ENCODE measurements at places on chromosomes 5 and 9.

- no peak for DNase-seq
Measured at GRCh38 chr5:169534311-169534880, 49.2 kb upstream of the SPDL1 start.

DNA sequence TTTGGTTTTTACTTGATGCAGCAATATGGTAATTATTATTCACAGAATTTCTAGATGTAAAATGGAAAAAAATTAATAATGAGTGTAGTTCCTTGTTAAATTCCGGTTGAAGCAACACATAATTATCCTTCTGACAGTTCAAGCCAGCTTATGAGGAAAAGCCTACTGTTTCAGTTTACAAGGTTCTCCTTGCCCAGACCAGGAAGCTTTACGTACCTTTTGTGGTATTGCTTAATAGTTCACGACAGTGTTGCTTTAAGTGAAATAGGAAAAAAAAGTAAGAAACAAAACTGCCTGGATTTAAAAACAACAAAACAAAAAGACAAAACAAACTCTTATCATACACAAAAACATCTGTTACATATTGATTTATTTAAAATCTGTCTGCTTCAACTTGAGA lies 547.3 kb upstream of the C9orf72 start:
- no peak for DNase-seq

DNA sequence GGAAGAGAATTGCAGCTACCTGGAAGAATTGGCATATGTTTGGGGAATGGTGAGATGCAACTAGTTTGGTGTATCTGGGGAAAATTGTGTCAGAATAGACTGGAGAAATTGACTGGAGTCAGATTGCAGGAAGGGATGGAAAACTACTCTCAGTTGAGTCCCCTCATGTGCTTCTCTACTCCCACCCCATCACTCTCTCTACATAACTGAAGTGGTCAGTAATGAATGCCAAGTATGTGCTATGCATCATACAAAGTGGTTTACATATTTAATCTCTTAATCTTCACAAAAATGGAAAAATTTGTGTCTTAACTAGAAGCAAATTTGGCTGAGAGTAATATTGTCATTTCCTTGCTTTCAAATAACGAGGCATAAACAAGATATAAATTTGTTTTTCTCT lies 146.4 kb upstream of the TNC start:
- DNase-seq, result no peak

- no peak for DNase-seq
Measured at GRCh38 chr9:18585996-18586395, 112.0 kb downstream of the ADAMTSL1 start.

GRCh38 chr9:37998881-37999587 lies 70.0 kb downstream of the SHB start:
- no peak for DNase-seq

GRCh38 chr5:132484391-132484725 lies 6.2 kb downstream of the IRF1 start:
- no peak for DNase-seq

- no peak for DNase-seq
Measured at GRCh38 chr5:88298425-88298824, 29.8 kb upstream of the TMEM161B start.

DNA sequence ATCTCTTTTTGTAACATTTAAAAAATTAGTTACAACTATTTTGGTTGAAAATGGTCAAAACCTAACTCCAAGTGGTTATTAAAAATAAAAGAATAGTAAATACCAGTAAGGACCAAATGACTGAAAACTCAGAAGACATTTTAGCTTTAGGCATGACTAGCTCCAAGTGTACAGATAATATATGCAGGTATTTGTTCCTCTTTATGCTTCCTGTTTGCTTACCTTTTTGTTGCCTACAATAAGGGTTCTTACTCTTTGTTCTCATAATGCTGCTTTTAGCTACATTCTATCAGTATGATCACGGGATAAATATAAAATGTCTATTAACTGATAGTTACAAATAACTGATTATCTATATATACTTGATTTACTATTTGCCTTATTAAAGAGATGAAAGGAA lies 259.6 kb downstream of the CDH12 start:
- no peak for DNase-seq

GRCh38 chr5:74685979-74686631 lies 1.1 kb downstream of the HEXB start:
- no peak for DNase-seq

DNA sequence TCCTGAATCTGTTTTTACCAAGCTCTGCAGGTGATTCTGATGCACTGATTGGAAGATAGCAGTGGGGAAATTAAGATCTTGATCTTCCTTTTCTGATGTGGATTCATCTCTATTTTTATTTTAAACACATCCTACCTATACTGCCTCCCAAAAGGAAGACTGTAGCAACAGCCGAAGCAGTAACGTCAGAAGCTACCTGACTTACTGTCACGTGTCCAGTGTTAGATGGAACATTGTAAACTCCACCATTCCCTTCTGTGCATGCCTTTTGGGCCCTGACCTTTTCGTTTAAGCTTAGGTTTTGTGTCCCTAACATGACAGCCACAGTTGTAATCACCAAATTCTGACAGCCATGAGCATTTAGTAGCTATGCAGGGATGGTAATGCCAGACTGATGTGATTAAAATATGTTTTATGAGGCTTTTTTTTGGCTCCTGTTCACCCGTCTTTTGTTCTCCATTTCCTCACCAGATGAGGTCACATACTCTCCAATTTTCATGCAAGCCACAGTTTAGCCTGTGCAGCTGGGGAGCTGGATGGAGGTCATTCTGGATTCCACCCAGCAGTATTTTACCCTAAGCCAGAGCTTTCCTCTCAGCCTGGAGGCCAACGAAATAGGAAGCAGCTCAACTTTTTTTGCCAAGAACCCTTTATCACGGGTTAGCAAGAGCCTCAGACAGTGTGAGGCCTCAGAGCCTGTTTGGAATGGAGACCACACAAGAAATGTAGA lies 15.6 kb upstream of the FOXD1 start:
- no peak for DNase-seq

DNA sequence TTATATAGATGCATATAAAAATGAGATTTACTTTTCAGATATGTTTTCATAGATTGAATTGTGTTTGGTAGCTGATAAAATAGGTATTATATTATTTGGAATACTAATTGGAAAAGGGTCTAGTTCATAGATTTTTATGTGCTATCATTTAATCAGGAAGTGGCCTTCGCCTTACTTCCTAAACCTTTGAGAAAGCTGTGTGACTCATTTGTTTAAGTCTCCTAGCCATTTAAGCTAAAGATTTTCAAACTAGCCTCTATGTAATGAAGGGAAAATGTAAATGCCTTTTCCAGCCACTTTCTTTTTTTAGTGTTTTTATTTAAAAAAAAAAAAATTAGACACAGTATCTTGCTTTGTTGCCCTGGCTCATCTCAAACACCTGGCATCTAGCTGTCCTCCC lies 97.5 kb downstream of the DMXL1 start:
- DNase-seq, result no peak

GRCh38 chr9:77510666-77511065 lies 137.5 kb downstream of the GNA14 start:
- DNase-seq, result no peak

- no peak for DNase-seq
Measured at GRCh38 chr9:78038620-78039300, 7.1 kb upstream of the GNAQ start.

GRCh38 chr5:42923710-42924109 lies 112.0 kb upstream of the SELENOP start:
- no peak for DNase-seq
